ENCODE measurements at places on chromosomes 11 and 22. TPM values are rescaled to one million over a fixed set of nuclear protein-coding genes. Genes with fewer than 3 reads are reported as not detected.

KRTAP5-10 gene
- not detected for polyA plus RNA-seq

KRTAP5-11 gene
- not detected for polyA plus RNA-seq

FAM180B gene
- not detected for polyA plus RNA-seq

CD6 gene
- not detected for polyA plus RNA-seq

ARHGEF17 gene
- 30.6 TPM for polyA plus RNA-seq

NUP50 gene
- polyA plus RNA-seq = 13.9 TPM

P2RX6 gene
- 1.7 TPM for polyA plus RNA-seq

TCN2 gene
- polyA plus RNA-seq = 9.1 TPM

ATXN10 gene
- polyA plus RNA-seq = 491 TPM

MEI1 gene
- polyA plus RNA-seq = 0.22 TPM

SLCO2B1 gene
- not detected for polyA plus RNA-seq

GLYATL2 gene
- polyA plus RNA-seq = 1.1 TPM

ATF4 gene
- 936 TPM for polyA plus RNA-seq

DNA sequence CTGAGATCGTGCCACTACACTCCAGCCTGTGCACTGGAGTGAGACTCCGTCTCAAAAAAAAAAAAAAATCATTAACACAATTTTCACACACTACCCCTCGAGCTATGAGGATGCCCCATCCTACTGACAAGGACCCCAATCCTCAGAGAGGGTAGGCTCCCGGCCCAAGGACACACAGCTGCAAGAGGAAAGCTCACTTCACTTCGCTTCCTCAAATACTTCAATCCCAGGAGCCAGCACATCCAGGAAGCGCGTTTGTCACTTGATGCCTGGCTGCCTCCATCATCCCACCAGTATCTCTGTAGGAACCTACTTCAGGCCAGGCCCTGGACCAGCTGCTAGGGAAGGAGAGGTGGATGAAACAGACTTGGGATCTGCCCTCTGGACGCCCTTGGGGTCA, 144.0 kb downstream of the CRYBB2 start:
- no peak for DNase-seq

DNA sequence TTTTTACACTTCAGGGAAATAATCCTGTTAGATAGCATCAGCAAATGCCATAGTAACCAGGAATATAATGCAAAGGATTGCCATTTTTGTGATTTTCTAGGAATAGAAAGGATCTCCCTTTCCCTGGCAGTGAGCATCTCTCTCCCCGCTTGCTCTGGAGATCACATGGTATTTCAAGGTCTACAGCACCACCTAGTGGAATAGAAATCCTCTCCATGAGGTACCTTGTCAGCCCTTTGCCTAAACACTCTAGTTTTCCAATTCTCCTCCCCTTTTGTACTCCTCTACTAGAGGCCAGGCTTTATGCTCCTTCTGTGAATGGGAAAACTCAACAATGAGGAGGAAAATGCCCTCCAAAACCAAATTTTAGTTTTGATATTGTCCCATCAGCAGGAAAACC, 78.4 kb downstream of the XRRA1 start:
- DNase-seq = peak; percentile 10

DNA sequence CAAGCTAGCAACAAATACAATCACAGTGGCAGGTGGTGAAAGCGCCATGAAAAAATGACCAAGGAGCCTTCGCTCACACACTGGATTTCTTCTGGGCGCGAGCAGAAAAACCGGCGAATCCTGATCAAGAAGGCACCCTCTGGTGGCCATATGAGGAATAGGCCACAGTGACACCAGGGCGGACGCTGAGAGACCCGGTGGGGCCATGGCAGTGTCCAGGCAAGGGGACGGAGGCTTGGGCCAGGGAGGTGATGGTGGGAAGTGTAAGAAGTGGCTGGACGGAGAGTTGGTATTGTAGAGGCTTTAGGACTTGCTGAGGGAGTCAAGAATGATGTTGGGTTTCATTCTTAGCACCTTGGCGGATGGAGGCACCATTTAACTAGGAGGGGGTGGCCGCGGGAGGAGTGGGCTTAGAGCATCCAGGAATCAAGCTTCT, 16.9 kb upstream of the RAC2 start:
- DNase-seq = no peak

DNA sequence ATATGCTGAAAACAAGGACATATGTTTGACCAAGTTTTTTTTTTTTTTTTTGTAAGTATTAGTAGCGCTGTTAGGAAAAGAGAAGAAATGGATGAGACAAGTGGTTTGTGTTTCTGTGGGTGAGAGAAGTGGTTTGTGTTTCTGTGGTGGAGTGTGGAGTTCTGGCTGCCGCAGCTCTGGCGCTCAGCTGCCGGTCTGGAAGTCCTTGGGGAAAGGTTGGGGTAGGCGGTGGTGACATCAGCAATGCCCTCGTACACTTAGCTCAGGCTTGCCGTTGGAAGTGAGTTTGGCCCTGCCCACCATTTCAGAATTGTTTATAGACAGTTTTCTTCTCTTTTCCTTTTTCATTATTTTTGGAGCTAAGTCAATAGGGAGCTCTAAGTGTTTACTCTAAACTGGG, 116.6 kb downstream of the TBC1D22A start:
- no peak for DNase-seq

DNA sequence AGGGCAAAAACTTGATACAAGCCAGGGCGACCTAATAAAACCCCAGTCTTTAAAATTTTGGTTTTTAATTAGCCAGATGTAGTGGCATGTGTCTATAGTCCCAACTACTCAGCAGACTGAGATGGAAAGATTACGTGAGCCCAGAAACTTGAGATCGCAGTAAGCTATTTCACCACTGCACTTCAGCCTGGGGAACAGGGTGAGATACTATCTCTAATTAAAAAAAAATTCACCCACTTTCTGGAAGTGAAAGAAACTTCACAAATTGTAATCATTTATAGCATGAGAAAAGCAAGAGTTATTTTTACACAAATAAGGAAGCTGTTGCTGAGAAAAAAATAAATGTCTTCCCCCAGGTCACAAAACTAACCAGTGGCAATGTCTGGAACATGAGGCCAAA, 882 bp upstream of the GLYATL2 start:
- no peak for DNase-seq

- DNase-seq = no peak
Observed at GRCh38 chr11:128146926-128147605, 440.3 kb downstream of the ETS1 start.

DNA sequence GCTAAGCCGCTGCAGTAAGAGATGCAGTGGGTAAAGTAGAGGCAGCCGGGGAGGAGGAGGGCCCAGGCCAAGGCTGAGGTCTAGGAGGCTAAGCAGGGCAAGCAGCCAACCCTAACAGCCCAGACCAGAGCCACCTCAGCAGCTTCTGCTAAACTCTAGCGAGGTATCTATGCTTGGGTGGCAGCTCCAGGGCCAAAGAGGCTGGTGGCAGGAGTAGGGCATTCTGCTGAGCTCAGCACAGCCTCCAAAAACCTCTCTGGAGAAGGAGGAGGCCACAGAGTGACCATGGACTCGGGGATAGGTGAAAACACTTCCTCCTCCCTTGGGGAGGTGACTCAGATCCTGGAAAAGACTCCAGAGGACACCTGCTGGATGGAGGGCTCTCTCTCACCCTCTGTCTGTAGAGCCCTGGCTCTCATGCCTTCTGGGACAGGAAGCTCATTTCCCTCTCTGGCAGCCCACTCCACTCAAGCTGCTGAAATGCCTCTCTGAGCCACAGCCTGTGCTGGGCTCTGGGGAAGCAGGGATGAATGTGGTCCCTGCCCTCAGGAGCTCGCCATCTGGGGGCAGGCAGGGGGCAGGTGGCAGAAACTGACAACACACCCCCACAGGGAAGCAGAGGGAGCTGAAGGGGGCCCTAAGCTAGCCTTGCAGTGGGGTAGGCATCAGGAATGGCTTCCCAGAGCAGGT, 16.5 kb upstream of the TPBGL start:
- DNase-seq = no peak

DNA sequence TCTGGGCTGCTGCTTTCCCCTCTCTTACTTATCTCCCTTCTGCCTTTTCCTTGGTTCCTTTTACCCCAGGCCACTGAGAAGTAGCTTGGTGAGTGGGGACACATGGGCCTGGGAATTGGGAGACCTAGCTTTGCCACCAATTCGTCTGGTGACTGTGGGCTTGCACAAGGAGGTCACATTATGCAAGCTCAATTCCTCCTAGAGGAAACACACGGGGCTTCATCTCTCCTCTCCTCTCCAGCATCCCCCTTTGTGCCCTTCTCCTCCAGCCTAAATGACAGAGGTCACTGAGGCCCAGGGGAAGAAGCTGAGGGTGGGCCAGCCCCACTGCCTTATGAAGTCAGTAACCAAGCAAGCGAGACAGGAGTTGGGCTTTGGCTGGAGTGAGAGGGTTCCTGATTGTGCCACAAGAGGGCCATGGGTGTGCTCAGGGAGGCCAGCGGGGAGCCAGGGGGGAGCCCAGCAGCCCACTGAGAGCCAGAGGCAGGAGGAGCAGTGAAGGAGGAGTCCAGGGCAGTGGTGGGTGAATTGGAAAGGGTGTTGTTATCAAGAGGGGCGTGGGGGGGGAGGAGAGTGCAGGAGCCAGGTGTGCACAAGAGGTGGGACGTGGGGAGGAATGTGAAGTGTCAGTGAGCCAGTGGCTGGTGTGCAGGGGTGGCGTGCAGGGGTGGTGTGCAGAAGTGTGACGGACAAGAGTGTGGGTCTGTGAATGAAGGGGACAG, 2.0 kb downstream of the CLCF1 start:
- no peak for DNase-seq

DNA sequence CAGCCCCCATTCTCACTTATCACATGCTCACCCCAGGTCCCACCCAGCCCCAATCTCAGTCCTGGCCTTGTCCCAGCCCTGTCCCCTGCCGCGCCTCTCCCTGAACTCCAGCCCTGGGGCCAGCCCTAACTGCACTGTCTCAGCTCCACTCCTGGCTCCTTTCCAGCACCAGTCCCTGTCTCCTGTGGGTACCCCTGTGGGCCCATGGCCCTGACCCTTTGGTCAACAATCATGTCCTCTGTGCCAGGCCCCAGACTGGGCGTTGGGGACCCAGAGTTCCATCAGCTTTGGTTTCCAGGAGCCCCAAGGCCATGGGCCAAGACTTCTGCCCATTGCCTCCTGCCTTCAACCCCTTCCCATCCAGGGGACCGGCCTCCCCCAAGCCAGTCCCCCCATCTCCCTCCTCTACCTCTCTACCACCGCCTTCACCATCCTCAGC, 757 bp downstream of the SPI1 start:
- no peak for DNase-seq

- DNase-seq = no peak
Observed at GRCh38 chr11:44065161-44065661, 859 bp upstream of the ACCS start.

DNA sequence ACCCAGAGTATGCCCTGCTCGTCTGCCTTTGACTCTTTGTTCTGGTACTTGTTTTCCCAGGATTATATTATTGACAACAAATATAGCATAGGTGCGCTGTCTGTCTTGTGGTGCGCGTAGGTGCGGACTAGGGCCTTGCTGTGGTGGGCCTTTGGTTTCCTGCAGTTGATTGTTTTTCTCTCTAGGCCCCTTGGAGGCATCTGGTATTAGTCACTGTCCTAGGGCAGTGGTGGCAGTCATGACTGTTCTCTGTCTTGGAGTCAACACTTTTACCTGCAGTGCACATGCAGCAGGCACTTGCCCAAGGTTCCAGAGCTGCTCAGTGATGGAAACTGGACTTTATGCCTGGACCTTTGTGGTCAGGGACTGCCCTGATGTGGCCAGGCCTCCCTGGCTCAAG, 18.6 kb downstream of the PPP6R2 start:
- DNase-seq = no peak

- DNase-seq = no peak
Observed at GRCh38 chr11:118673361-118674081, 5.9 kb downstream of the TREH start.

DNA sequence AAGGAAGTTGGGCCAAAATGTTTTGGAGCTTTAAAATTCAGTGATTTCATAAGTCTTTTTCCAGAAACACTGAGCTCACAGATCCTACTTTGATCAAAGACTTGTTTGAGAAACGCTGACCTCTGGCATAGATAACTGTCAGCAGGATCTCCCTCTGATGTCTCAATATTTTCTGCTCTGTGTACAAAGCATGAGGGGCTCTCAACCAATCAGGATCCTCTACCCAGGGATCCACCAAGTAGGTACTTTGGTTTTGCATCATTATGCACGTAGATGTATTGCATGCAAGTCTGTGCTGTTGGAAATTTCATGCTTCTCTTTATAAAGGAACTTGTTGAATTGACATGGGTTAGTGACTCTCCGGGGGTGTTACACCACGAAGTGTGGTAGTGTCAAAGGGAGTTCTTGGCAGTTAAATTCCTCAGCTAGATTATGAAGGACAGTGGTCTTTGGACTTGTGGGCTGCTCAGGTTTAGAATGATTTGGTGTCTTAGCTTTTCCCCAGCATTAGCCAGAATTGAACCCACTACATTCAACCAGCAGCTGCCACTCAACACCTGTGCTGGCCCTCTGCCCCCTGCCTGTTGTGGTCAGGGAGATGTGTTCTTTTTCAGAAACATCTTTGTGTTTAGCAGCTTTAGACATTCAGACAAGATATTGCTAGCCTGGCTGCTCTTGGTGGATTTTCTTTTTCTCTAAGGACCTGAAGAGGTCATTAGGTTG, 1.7 kb upstream of the DIXDC1 start:
- no peak for DNase-seq

DNA sequence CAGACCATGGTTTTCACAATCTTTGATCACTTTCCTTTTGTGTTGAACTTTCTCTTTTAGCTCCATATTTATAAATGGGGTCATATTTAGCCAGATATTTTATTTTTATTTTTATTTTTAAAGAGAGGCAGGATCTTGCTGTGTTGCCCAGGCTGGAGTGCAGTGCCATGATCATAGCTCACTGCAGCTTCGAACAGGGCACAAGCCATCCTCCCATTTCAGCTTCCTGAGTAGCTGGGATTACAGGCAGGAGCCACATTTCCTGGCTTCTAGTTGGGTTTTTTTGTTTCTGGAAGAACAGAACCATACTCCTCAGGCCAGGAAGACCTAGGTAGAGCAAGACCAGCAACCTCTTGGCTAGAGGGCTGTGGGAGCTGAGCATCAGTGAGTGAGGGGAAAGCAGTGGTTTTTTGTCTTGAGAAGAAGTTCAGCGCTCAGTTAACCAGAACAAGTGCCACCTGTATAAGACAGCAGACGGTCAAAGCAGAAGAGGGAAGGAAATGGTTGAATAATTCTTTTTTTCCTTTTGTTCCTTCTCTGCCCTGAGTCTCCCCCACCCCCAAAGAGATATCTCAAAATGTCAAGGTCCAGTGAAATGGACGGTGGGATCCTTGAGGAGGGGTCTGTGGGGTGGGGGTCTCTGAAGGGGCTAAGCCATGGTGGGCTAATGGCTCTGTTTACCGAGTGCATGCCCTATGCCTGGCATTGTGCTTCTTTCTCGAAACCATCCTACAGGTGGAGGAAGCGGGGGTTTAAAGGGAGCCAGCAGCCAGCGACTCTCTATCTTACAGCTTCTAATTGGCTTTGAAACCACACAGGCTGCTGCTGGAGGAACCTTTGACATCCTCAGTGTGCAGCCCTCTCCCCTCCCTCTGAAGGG, 63.0 kb downstream of the PTPRJ start:
- DNase-seq = no peak

- DNase-seq = no peak
Observed at GRCh38 chr11:100769617-100770016, 82.5 kb downstream of the ARHGAP42 start.

GRCh38 chr11:131064373-131064991, 148.2 kb upstream of the SNX19 start:
- peak; percentile 55 for DNase-seq

GRCh38 chr11:26326793-26327400, 5.0 kb upstream of the ANO3 start:
- DNase-seq = no peak
